Occipital lobe (tissue), 3 donors: ENCODE measurements at places on chromosomes 7 and 10.

GRCh38 chr7:159197066-159197975 lies 52.7 kb upstream of the VIPR2 start:
- DNase-seq = no peak

DNA sequence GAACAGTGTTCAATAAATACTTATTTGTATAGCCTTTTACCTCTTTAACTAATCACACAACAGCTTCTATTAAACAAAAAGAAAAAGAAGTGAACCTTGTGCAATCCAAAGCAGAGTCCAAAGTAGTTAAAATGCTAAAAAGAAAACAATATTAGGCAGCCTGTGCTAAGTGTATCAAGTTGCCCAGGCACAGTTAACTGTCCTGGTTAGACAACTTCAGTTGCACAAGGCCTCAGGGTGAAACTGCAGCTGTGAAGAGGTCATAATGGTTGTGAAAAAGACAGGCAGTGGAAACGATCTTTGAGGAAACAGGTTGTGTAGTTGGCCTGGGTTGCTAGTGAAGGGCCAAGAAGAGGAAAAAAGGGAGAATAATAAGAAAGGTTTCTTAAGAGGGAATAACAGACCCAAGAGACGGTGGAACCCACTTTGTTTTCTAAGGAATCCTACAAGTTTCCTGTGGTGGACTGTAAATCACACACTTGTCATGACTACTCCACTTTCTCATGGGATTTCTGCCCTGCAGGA lies 6.0 kb upstream of the CROT start:
- no peak for DNase-seq

DNA sequence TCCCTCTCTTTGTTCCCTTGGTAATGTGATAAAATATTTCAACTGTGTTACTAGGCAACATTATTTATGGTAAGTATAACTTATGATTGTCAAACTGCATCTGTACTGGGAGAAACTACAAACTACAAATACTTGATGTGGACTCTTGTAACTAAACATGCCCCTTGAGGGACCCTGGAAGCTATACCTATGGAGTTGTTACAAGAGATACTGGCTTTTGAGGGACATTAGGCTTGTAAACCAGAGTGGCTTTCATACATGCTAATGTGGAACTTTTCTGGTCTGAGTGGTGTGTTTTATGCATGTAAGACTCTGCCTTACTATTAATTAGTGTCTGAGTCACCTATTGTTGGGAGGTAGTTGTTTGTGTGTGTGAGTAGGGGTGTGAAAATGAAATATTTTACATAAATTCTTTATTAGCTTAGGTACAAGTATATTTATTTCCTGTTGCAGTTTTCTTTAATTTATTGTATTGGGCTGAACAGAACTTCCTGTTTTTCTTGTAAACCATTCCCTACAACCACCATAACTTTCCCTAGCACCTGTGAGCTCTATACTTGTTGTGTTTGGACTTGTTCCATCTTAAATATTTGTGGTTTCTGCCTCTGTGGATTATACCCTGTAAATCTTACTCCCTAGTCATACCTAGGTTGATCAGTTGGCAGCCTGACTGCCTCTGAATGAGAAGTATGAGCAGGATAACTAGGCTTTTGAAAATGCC lies 49.8 kb downstream of the STK31 start:
- no peak for DNase-seq

- DNase-seq = no peak
Observed at GRCh38 chr7:143405173-143406001, 3.3 kb downstream of the EPHA1 start.

DNA sequence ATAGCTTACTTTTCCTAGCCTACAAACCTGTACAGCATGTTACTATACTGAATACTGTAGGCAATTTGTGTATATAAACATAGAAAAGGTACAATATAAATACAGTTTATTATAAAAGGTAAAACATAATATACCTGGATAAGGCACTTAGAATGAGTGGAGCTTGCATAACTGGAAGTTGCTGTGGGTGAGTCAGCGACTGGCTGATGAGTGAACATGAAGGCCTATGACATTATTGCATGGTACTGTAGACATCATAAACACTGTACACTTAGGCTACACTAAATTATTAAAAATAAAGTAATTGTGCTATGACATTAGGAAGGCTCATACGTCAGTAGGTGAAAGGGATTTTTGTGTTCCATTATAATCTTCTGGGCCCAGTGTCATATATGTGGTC lies 228.8 kb downstream of the HDAC9 start:
- DNase-seq = no peak

GRCh38 chr7:107712025-107712424 lies 31.9 kb upstream of the CBLL1 start:
- no peak for DNase-seq

GRCh38 chr10:8235253-8236027 lies 181.0 kb downstream of the GATA3 start:
- no peak for DNase-seq

DNA sequence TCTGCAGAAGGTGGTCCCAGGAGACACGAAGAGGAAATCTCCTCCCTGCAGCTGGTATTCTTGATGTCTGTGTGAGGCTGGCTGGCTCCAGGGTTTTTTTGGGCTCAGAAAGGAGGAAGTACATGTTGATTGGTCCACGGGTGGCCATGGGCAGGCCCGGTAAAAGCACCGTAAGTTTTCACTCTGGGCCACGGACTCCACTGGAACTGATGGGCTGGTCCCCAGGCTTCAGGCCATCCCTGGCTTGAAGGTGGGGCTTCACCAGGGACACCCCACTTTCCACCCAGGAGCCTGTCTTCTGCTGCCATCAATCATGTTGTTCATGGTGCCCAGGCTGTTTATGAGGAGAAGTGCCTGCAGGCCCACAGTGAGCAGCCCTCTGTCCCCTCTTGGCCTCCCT lies 736.8 kb downstream of the PCDH15 start:
- DNase-seq = no peak

DNA sequence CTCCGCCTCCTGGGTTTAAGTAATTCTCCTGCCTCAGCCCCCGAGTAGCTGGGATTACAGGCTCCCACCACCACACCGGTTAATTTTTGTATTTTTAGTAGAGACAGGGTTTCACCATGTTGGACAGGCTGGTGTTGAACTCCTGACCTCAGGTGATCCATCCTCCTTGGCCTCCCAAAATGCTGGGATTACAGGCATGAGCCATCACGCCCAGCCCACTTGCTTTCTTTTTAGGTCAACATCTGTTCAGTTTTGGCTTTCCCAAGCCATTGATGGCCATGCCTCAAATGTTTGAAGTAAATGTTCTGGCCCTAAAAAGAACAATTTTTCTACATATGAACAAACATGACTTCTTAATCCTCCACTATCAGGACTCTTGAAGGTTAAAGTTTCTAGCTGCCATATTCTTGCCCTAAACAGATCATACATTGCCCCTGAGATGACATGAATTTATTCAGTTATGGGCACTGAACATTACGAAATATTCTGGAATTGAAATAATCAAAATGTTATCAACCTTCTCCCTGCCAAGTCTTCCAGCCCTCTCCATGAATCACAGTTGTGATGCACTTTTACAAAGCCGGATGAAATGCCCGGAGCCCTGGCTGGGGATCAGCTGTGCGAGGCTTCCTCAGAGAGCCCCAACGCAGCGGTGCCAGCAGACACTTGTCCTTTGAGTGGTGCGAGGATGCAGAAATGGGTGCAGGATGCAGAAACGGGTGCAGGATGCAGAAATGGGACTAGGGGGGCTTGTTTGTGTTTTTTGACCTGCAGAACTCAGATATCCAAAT lies 2.9 kb downstream of the MRLN start:
- no peak for DNase-seq

GRCh38 chr7:116499168-116500077 lies at the start of gene CAV2:
Gene CAV2, plus strand, starts transcription at chr7:116499738. Its CDS starts 44 bp downstream, at chr7:116499782.
- DNase-seq = no peak

GRCh38 chr10:86164174-86164774 lies 202.3 kb downstream of the GRID1 start:
- no peak for DNase-seq

DNA sequence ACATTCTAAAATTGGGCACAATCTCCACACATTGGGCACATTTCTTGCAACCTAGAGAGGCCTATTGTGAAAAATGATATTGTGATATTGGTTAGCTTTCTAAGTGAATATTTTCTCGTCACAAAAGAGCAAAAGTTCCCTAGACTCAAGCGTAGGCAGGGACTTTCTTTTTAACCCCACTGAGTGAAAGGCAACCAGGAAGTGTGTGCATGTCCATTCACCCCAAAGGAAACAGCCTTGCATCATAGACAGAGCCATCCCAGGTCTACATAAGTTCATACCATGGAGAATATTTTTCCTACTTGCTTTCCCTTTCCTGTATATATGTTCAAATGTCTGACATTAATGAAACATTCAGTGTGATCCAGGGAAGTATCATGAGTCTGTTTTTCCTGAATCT lies 84.2 kb upstream of the AGBL3 start:
- no peak for DNase-seq

DNA sequence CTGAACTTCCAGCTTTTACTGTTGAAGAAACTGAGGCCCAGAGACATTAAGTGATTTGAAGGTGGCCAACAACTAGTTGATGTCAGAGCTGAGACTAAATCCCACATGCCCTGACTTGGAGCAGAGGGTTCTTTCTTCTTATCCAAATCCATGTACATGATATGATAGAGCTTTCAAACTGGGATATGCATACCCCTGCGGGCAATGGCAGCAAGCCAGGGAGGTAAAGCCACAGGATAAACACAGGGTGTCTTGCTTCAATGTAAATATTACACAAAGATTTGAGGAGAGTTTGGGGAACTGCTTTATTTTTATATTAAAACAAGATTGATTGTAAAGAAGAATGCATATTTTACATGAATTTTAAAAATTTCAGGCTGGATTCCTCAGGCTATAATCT lies 2.3 kb upstream of the LRRC72 start:
- no peak for DNase-seq

DNA sequence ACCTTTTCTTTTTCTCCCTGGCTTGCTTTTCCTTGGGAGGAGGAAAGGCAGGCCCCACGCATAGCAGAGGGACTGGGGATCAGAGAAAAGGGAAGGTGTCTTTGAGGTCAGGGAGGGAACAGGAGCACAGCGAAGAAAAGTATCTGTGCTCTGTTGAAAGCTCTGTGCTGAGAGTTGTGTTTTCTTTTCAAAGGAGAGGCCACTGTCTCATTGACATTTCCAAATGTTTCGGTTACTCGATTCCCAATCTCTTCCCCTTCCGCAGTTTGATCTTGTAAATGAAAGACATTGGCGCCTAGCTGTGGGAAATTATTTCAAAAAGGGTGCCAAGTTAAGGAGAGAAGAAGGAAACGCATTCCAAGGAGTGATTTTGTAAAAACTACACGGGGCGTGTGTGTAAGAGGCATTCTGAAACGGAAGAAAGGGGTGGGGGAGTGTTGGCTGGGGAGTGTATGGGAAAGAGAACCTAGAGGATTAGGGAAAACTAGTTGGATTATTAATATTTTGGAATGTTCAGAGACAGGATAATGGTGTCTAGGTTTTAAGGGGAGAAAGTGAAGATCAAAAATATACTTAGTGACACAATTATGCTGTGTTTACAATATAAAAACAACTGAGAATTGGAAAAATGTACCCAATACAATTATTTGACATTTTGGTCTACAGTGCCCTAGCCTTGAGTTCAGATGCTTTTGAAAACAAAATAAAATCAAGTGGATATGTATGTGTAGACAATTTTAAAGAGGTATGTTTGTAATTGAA lies 708 bp downstream of the KLHDC10 start:
- DNase-seq = no peak

DNA sequence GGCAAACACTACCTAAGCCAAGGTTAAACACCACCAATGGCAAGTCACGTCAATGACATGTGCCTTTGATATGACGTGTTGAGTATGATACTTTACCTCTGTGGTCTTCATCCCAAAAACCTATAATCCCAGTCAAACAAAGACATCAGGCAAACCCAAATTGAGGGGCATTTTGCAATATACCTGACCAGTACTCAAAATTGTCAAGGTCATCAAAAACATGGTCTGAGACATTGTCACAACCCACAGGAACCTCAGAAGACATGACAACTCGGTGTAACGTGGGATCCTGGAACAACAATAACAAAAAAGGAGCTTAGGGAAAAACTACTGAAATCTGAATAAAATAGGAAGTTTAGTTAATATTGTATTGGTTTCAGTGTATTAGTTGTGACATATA lies 7.2 kb downstream of the FAM237B start:
- no peak for DNase-seq

DNA sequence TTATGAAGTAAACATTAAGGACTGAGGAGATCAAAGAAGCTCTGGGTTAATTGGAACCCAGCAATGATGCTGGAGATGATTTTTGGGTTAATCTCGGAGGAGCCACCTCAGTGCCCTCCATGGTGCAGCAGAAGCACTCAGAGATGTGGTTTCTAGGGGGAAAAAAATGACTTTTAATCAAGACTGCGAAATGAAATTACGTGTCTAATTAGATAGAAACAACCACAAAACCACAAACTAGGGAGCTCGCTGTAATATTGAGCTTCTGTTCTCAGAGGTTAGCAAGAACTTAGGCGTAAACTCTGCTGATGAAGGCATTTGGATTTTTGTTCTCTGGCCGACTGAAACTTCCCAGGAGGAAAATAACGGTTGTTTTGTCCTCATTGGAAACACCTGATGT lies 319.0 kb downstream of the GRID1 start:
- no peak for DNase-seq

DNA sequence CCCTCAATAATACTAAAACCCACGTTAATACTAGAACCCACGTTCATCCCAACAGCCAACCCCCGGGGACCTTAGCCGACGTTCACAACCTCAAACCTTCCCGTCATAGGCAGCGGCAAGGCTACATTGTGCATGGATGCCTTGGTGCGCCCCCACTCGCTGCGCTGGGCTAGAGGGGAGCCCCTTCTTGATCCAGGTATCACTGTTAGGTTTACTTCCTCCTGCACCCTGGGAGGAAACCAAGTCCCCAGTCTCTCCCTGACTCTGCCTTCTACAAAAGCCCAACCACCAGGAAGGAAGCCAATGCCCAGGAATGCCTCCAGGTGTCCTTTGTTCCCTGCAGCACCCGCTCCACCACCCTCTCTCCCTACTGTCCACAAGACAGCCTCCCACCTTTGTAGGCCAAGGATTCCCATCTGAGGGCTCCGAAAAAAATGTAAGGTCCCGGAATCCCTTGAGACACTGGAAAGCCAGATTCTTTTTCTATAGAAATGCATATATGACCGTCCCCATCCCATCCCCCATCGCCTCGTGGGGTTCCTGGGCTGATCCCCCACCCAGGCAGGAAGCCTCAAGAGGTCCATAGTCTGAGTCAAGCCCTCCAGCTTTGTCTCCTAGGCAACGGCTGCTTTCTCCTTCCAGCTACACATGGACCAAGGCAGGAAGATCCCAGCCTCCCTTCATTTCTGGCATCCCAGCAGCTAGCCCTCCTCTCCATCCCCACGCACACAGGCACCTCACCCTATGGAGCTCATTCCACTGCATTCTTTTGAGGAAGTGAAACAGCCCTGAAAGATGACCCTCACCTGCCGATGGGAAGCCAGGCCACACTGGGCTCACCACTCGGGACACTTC lies 25.2 kb downstream of the CTBP2 start:
- no peak for DNase-seq
